T-helper 9 cell (primary cell): ENCODE measurements at places on chromosomes 12 and 14.

DNA sequence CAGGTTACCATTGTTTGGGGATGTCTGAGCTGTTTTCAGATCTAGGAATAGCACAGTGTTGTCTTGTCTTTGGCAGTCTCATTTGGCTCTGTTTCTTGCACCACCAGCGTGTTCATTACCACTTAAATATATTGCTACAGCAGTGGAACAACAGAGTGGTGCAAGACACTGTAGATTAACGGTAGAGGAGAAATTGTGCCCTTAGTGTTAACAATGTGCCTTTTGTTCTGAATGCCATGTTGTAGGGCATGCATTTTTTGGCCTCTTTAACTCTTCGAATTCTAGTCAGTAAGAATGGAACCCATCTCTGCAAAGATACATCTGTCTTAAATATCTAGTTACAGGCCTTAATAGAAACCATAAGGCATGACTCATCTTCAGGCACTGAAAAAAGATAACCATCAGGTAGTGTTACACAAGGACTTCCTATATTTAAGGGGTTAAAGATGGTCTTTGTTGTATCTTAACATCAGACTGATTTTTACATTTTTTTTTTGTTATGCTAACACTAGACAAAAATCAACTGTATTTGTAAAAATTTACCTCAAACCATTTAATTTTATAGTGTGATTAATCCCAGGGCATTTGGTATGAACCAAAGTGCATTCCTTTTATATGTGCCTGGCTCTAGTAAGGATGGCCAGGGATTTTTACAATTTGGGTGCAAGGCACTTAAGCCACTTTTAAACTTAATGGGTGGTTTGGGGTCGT lies 12.9 kb downstream of the DYRK2 start:
- DNase-seq, result no peak

GRCh38 chr12:109423392-109423791 lies 53.7 kb downstream of the KCTD10 start:
- no peak for DNase-seq

DNA sequence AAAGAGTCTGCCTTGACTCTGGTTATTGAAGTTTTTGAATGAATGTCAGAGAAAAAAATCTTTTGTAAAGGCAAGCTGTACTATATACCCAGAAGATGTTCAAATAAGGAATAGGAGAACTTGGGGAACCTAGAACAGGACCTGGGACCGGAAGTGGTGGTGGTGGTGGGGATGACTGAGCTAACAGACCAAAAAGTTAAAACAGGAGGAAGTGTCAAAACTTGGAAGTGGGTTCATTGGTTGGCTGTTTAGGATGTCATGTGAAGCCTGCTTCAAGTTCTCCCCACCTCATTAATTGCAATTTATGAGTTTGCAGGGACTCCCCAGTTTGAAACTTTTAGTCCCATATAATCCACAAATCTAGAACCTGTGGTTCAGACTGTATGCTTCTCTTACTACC lies 26.2 kb downstream of the PLXNC1 start:
- DNase-seq, result no peak

DNA sequence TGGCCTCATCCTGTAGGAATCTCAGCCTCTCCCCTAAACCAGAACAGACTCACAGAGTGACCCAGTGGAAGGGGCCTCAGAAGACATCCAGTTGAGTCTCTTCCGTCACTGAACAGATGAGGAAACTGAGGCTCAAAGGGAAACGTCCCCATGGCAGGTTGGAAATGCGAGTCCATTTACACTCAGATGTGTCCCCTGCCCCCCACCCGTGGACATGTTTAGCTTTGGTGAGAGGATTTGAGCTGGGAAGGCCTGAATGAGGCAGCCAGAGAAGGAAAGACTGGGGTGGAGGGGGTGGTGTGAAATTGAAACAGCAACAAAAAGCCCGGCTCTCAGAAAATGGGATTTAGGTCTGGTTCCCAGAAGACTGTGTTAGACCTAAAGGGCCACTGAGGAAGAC lies 1.7 kb downstream of the FAIM2 start:
- DNase-seq, result no peak

DNA sequence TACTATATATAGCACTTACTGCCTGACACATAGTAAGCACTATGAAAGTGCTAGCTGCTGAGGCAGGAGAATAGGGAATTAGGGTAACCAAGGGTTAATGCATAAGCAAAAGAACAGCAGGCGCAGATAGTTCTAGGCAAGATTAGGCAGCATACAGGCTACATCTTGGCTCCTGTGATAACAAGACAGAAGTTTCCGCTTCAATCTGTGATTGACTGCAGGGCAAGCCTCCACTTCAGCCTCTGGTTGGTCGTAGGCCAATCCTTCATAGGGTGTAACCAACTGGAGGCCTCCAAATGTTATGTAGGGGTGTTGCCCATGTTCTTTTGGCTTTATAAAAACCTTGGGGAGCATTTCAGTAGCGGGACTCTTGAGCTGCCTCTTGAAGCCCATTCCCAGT lies 46.9 kb downstream of the KLHL28 start:
- DNase-seq, result no peak

DNA sequence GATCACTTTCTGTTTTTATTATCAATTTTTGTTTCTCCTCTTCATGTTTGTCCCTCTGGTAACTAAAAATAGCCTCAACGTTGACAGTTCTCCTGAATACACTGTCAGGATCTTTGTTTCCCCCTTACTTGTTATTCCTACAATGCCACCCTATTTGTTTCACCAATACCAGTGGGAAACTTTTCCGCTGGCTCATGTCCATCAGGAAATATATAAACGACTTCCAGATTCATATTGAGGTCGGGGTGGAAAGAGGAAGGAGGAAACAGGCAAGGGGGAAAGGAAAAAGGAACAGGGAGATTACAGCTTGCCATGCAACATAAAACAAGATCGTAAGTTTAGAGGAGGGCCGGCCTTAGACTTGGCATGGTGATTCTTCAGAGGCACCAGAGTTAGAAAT lies 61.7 kb downstream of the BTBD7 start:
- no peak for DNase-seq

DNA sequence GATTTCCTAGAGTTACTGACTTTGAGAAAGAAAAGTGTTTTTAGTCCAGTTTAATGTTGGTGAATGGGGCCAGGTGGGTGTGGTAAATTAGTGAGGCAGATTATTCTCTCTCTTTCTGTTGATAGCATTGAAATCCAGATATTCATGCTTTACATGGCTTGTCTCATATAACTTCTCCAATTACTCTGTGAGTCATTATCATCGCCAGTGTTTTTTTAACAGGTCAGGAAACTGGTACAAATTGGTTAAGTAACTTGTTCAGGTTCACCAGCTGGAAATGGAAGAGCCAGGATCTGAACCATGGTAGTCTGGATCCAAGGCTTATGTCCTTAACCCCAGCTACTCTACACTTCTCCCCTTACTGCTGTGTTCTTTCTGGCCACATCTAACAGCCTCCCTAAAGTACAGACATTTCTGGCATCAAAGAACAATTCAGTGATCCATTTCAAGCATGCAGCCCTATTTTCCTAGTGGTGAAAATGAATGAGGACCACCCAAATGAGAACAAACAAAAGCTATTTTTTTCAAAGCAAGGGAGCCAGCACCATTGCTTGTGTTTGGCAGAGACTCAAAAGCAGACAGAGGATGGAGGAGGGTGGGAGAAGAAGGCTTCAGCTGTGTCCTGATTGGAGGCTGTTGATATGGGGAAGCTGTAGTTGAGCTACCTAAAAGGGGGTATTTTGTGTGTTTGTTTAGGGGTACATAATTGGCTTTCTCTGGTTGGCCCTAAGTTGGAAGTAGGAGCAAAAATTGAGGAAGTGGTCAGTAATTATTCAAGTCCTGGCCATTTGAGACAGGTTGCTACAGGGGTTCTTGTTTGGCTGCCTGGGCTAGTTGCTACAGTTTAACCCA lies 1.7 kb downstream of the IRAK3 start:
- no peak for DNase-seq

GRCh38 chr14:53167602-53168328 lies 14.6 kb upstream of the DDHD1 start:
- DNase-seq, result no peak

GRCh38 chr12:108305520-108305919 lies 33.6 kb downstream of the CMKLR1 start:
- DNase-seq, result no peak

GRCh38 chr12:101582937-101583336 lies 11.8 kb upstream of the MYBPC1 start:
- DNase-seq, result no peak

DNA sequence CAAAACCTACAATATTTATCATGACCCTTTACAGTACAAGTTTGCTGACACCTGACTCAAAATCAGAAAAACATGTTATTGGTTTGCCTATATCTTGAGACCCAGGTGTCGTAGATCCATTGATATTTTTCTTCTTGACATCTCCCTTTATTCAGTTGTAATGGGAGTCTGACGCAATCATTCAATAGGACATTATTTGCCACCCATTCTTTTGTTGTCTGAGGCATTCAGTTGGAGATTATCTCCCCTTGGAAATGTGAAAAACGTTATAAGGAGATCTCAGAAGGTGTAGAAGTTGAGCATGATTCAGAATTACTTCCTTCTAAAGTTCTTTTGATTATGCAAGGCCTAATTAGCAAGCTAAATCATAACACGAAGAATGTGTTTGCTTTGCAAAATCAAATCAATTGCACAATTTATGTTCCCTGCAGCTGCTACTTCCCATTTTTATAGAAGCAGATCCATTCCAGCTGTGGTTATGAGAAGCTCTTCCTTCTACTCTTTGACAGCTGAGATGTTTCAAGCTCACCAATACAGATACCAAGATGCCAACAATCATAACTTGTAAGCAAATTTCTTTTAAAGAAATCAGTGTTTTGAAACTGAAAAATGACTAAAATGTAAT lies 228.2 kb upstream of the SYT1 start:
- DNase-seq, result no peak
